ENCODE measurements at places on chromosomes 11 and 22.
A peak's percentile ranks its signal among the peaks of the same experiment; 100 is the strongest.

- peak; percentile 83 for DNase-seq
Observed at GRCh38 chr22:36470162-36470993, 11.1 kb downstream of the TXN2 start.

DNA sequence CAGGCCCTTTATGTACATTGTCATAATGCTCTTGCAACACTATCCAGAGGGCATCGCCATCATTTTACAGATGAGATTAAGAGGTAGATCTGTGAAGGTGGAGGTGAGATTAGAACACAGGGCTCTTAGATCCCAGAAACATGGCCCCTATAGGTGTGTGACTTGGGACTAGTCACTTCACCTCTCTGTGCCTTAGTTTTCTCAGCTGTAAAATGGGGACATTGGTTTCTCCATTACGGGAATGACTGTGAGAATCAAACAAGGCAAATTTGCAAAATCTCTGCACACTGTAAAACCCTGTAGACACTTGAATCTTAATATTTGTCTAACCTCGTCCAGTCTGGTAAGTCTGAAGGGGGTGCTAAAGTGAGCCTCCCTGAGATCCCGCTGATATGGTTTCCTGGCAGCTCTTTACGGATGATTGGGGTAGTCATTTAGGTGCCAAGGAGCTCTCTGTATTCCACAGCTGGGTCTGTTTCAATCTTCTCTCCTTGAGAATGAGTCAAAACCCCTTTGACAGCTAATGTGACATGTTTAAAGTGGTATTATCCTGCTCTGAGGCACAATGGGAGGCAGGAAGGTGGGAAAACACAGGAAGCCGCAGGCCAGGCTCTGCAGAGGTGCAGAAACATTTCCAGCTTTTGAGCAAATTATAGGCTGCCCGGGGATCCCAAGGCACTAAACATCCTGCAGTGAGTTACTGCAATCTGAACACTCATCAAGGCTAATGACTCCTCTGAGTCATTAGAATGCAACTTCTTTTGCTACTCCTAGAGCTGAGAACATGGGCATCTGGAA is 140.8 kb downstream of the CCDC81 start:
- no peak for DNase-seq

- DNase-seq = no peak
Observed at GRCh38 chr11:134466610-134467567, 54.8 kb upstream of the B3GAT1 start.

DNA sequence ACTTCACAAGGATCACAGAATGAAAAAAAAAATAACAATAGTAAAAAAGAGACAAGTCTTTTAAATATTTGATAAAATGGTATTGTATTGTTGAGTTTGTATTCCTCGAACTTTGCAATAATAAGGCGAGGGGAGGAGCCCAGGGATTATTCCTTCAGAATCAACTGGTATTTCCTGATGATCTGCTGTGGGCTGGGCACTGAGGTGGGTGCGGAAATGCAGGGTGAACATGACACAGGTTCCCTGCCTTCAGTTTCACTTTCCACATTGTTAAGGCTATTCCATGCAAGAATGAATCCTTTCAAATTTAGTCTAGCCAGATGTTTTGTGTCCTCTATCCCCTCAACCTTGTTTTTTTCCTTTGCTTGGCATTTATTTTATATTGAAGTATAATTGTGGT is 2.1 kb upstream of the EIF3M start:
- no peak for DNase-seq

GRCh38 chr11:11732116-11732515 is 109.7 kb upstream of the USP47 start:
- DNase-seq = no peak

- no peak for DNase-seq
Observed at GRCh38 chr11:74162681-74163467, 7.9 kb downstream of the C2CD3 start.

GRCh38 chr11:71284525-71285092 is 32.2 kb upstream of the SHANK2 start:
- DNase-seq = no peak

DNA sequence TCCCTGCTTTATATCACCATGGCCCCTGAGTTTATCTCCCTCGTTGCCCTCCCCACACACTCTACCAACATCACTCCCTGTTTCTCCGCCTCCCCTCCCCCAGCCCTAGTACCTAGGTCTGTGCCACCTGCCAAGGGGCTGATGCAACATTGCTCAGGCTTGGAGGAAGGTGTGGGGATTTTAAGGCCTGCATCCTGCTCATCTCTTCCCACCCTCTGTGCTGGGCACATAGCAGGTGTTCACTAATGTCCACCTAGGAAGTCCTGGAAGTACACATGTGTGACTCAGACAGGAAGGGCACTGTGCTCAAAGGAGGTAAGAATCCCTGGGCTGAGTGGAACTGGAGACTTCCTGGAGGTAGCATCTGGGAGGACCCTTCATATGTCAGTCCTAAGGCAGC is 37.0 kb downstream of the PDE2A start:
- no peak for DNase-seq

GRCh38 chr22:18119409-18120110 is 9.0 kb downstream of the TUBA8 start:
- peak; percentile 78 for DNase-seq

GRCh38 chr11:84720706-84721402 is 906.3 kb downstream of the DLG2 start:
- peak; percentile 46 for DNase-seq

DNA sequence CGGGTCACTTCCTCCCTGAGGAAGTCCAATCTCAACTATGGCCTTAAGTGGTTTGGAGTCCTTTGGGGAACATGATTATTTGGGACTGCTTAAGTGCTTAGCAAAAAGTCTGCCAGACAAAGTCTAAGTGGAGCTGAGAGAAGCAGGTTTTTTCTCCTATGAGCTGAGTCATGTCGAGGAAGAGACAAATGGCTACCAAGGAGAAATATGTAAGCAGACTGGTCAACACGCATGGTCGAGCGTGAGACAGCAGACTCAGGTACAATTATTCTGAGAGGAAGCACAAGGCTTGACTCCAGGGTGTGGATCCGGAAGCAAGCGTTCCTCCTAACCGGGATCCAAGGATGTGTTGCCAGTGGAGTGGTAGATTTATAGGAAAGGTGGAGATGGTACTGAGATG is 30.6 kb downstream of the UBASH3B start:
- DNase-seq = no peak

DNA sequence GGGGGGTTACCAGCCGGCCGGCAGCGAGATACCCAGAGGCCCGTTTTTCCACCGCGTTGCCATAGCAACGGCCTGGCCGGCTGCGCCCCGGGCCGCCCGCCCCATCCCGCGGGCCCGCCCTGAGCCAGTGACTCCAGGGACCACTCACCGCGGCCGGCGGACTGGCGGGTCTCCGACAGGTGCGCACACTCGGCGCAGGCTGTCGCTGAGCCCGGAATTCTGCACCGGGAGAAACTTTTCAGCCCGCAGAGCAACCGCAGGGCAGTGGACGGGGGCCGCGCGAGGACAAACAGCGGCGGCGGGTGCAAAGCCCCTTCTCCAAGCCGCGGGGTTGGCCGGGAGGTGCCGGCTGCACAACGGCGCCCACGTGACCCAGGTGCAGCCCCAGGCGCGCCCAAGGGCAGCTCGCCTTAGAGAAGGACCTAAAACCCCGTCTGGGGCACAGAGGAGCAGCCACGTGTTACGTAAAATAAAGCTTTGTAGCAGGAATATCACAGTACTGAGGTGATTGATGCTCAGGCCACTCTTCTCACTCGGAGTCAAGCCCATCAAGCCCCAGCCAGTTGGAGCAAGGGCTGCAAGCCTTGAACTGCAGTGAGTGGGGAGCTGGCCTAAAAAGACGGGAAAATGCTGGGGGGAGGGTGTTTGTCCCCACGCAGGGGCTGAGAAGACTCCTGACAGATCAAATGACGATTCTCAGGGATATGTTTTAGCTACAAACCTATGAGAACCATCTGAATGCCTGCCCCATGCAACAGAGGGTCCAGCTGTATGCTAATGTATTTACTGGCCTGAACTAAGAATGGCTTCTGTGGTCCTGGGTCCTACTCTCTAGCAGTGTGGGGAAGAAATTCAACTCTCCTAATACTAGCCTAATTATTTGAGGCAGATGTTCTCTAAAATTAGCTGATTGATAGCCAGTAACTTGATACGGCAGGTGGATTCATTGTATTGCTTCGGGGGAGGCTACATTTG is at the start of gene STK33:
TSS of gene STK33 (minus strand) at position 294 of the 975 bp plus-strand sequence. CDS start 119,323 bp downstream, outside the sequence.
- DNase-seq = peak; percentile 79

GRCh38 chr11:93743291-93743690 is 1.8 kb downstream of the C11orf54 start:
- DNase-seq = peak; percentile 32

DNA sequence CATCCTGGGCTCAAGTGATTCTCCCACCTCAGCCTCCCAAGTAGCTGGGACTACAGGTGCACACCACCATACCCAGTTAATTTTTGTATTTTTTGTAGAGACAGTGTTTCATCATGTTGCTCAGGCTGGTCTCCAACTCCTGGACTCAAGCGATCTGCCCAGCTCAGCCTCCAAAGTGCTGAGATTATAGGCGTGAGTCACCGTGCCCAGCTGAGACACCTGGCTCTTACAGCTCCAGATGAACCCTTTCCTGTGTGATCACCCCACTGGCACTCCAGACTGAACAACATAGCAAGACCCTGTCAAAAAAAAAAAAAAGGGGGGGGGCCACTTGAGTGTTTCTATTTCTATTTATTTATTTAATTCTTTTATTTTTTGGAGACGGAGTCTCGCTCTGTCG is 1.0 kb upstream of the ADSL start:
- DNase-seq = no peak

DNA sequence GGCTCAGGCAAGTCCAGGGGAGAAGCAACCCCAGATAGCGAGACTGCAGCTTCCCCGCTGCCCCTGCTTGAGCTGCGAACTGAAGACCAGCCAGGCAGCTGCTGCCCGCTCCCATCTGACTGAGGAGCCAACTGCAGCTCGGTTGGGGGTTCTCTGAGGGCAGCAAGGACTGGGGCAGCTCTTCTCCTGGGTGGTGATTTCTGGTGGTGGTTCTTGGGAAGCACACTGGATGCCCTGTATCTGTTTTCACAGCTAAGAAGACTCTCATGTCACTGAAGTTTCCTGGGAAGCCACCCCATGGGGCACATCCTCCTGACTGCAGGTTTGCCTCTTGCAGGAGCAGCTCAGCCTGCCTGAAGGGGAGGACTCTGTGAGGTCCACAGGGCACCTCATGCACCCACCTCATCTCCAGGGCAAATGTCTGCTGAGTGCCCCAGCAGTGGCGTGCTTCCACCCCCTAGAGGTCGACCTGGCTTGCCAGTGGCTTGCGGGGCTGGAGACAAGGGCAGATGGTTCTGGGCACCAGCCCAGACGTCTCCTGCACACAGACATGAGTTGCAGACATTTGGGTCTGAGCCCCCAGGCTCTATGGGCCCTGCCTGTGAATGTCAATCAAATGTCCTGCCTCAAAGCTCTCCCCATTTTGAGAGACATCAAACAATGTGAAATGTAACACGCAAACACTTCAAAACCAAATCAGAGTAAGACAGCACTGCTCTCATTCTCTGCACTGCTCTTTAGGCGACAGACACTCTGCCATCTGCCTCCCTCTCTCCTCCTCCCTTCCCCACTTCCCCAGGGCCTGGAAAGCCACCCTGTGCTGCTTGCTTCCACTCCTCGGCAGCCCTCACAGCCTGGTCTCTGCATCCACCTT is 800.9 kb downstream of the BRD1 start:
- peak; percentile 16 for DNase-seq

GRCh38 chr22:39712751-39713525 is 142.4 kb downstream of the CACNA1I start:
- DNase-seq = no peak

GRCh38 chr11:122033193-122033592 is 82.8 kb downstream of the BLID start:
- no peak for DNase-seq

DNA sequence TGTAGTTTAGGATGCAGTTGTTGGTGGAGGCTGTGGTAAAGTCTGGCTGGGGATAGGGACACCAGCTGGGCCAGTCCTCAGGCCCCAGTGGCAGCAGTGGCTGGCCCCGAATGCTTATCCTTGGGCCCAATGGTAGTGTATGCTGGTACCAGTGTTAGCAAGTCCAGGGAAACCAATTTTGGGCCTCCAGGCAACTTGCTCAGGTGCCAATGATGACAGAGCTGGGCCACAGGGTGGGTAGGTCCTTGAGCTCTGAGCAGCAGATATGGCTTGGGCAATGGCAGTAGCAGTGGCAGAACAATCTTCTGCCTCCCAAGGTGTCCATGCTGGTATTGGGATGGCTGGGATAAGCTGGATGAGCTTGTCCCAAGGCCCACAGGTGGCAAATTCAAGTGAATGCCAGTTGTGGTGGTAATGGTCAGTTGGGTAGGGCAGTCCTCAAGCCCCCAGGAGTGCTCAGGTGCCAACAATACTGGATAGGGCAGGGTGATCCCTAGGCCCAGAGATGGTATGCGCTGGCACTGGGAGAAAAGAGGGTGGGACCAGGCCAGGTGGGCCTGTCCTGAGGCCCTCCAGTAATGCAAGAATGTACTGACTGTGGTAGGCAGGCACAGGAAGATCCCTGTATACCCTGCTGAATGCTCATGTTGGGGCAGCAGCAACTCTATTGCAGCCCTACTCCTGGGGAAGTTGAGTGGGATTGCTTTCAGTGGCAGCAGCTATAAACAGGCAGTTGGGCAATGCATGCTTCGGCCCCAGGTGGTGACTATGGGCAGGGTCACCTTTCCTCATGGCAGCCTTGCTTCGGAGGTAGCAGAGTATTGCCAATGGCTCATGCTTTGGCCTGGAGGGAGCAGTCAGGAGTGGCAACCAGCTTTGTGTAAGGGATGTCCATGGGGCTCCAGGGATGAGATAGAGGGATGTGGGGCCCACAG is 54.7 kb downstream of the KCNQ1OT1 start:
- no peak for DNase-seq

GRCh38 chr11:134371436-134372185 is 39.8 kb downstream of the GLB1L2 start:
- no peak for DNase-seq

DNA sequence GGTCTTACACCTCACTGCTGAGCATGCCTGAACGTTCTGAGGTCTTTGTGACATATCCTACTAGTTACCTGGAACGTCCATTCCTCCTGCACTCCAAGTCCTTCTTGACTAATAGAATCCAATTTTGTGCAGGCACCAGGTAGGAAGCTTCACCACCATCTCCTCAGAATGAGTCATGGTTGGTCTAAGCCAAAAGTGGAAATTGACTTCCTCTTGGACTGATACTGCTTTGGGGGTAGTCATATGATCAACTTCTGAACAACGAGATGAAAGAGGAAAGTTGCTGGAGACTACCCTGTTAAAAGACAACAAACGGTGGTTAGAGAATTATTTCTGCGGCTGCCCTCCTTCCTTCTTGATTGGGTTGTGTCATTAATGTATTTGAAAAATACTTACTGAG is 374.2 kb upstream of the LARGE1 start:
- no peak for DNase-seq

DNA sequence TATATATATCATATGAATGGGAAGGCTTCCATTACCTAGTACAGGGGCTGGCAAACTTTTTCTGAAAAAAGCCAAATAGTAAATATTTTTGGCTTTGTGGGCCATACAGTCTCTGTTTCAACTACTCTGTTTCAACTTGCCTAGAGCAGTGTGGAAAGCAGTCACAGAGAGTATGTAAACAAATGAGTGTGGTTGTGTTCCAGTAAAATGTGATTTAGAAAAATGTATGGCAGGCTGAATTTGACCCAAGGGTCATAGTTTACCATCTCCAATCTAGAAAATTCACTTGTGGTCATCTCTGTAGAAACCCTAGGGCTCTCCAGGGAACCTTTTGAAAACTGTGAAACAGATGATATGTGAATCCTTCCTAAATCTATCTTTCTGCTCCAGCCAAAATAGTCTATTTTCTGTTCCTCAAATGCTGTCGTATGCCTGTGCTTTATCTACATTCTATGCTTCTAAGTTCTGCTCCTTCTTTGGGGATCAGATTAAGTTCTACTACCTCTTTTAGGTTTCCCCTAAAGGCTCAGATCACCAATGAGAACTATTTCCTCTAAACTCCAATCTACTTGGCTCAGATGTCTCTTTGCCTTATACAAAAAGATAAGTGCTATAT is 356.2 kb downstream of the METTL15 start:
- no peak for DNase-seq

Measured in left ventricle myocardium superior (tissue), 1 donor.